ENCODE measurements at places on chromosomes 4 and X. TPM values are rescaled to one million over a fixed set of nuclear protein-coding genes. Genes with fewer than 3 reads are reported as not detected.

POLN gene
- total RNA-seq = 4.2 TPM

CFAP47 gene
- total RNA-seq = not detected

ATP6AP1 gene
- total RNA-seq = 80.0 TPM

RHOXF1 gene
- total RNA-seq = 7.2 TPM

PCDH19 gene
- total RNA-seq = 0.66 TPM

SNCA gene
- total RNA-seq = 1.2 TPM

GRCh38 chr4:25098964-25099891 lies 61.0 kb downstream of the SEPSECS start:
- peak; percentile 83 for DNase-seq

DNA sequence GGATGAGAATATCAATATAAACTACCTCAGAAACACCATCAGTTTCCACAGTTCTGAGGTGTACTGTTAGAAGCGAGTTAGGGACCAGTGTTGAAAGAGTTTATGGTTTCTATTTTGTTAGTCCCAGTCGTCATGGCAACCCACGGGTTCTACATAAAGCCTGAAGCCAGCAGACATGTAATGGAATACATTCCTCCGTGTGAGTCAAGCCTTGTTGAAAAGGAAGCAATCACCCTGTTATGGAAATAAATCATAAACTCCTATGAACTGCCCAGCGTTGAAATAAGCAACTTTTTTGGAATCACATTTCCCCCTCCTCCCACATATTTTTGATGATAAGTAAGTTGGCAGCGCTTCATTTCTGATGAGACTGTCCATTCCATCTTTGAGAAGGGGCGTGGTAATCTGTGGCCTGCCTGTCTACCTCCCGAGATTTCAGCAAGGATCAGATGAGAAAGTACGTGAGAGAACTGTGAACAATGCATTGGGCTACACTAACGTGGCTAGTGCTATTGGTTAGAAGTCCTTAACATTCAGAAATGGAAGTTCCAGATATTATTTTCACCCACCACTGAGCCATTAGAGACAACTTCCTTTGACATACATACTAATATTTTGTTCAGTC lies 40.4 kb upstream of the PDHA1 start:
- peak; percentile 47 for DNase-seq

GRCh38 chrX:20500171-20500865 lies 233.6 kb upstream of the RPS6KA3 start:
- no peak for DNase-seq

DNA sequence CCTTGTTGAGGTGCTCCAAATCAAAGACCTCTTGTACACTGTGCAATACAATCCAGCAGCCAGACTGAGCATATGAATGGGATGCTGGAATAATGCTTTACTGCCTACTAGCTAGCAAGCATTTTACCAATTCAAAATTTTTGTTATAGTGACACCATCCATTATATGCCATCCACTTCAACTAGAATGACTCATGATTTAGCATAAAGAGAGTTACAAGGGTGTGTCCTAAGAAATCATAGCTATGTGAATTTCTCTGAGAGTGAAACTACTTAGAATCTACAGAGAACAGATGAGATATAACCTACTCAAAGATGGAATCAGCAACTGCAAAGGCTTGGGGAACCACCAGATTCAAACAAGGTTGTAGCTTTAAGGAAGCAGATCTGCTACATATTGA lies 221.9 kb downstream of the LHFPL1 start:
- DNase-seq = no peak

- DNase-seq = no peak
These were observed 160.6 kb downstream of the BCOR start for GRCh38 chrX:39936886-39937770.

- no peak for DNase-seq
These were observed 61.4 kb downstream of the ANKRD17 start for GRCh38 chr4:73197220-73197619.

GRCh38 chr4:5893004-5893580 lies at the start of gene CRMP1:
Gene CRMP1, minus strand, starts transcription at chr4:5893086. Its CDS starts 117 bp downstream, at chr4:5892969.
- DNase-seq = no peak
